Esophagus muscularis mucosa (tissue), 4 donors: ENCODE measurements at places on chromosomes 12 and 14. TPM values are rescaled to one million over a fixed set of nuclear protein-coding genes. Genes with fewer than 3 reads are reported as not detected.
A peak's percentile ranks its signal among the peaks of the same experiment; 100 is the strongest.

Gene TNS2
- 199 TPM for total RNA-seq

Gene LHX5
- total RNA-seq = not detected

Gene KRT77
- not detected for total RNA-seq

Gene DACT1
- 10.4 TPM for total RNA-seq

Gene MIP
- total RNA-seq = not detected

Gene PAX9
- total RNA-seq = 2.1 TPM

Gene SLC25A47
- not detected for total RNA-seq

Gene FZD10
- 1.5 TPM for total RNA-seq

Gene ANKRD33
- not detected for total RNA-seq

Gene ABCC9
- total RNA-seq = 44.1 TPM

Gene PIK3C2G
- 1.2 TPM for total RNA-seq

Gene TSPAN19
- total RNA-seq = not detected

Gene LGALS3
- 286 TPM for total RNA-seq

- DNase-seq = peak; percentile 75
These were observed 49.8 kb downstream of the CKAP4 start for GRCh38 chr12:106197906-106198623.

GRCh38 chr12:59182191-59182590, 261.9 kb upstream of the LRIG3 start:
- no peak for DNase-seq

DNA sequence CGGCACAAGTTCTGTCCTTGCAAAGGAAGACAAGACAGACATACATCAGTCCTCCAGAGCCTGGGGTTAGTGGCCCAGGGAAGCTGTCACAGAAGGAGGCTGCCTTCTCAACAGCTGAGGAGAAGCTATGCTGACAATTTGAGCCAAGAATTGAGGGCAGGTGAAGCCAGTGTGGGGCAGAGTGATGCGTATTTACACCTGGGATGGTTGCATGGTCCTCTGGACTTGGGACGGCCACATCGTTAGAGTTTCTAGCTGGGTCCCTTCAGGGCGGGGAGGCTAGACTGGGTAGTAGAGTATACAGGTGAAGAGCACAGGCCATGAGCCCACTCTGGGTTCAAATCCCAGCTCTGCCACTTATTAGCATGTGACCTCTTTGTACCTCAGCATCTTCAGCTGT, 16.5 kb downstream of the KRT85 start:
- no peak for DNase-seq

DNA sequence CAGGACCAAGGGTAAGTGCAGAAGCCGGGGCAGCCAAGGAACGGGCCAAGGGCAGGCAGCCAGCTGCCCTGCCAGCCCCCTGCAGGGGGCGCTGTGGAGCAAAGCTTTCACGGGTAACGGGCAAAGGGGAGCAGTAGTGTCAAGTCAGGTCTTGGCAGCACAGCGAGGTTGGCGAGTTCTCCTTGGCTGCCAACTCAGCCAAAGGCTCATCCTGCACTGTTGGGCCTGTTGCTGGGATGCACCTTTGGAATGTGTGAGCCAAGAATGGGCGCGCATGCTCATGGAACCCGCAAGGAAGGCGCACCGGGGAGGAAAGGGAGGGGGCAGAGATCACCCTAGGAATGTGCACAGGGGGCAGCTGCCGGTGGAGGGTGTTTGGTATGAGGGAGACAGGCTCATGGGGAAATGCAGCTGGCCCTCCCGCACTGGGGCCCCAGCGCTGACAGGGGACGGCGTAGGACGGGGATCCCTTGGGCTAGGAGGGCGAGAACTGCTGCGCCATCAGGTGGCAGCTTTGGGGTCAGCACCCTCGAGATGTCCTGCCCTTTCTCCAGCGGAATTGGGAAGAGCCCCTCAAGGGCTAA, 138.0 kb downstream of the ASCL4 start:
- peak; percentile 89 for DNase-seq

DNA sequence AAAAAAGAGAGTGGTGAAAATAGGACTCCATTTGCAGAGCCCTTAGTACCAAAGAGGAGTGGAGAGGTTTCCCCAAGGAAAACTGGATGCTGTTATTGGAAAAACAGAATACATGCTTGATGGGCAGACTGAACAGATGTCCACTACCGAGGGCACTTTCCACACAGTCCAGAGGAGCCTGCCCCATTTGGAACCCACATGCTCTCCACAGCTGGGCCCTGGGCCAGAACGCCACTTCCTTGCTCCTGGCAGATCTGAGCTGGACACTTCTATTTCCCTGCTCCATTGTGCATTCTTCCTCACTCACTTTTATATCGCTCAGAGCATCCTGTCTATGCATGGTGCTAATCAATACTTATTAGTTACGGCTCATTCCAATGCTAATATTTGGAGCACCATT, 249.9 kb downstream of the SLC15A4 start:
- no peak for DNase-seq

DNA sequence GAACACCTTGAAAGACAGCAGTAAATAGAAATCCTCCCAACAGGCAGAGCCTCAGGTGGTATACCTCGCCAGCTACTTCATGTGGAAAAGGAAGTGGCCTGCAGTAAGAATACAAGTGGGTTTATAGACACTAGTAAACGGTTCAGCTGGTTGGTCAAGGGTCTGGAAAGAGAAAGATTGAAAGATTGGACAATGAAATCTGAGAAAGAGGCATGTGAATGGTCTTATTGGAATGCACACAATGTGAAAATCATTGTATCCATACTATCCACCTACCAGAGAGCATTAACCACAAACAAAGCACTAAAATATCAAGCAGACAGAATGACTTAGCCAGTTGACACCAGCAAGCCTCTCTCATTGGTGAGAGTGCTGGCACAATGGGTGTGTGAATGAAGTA, 98.2 kb downstream of the SSPN start:
- no peak for DNase-seq

- no peak for DNase-seq
These were observed 132.8 kb upstream of the LGR5 start for GRCh38 chr12:71306808-71307207.

GRCh38 chr14:100409651-100410050, 86.5 kb downstream of the SLC25A47 start:
- DNase-seq = no peak

DNA sequence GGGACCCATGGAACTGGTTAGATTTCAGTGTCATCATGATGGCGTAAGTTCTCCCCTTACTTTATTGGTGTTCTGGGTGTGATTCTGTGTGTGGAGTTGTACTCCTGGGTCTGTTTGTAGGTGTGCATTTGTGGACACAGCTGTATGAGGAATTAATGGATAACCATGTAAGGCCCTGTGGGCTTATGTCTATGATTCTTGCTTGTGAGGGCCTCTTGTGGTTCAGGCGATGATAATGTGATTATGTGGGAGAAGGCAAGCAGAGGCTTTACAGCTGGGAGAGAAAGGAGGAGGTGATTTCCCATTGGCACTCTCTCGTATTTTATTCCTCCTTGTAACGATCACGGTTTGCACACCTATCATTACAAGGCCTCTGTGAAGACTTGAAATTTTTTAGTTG, 96.1 kb downstream of the SCN8A start:
- DNase-seq = no peak

DNA sequence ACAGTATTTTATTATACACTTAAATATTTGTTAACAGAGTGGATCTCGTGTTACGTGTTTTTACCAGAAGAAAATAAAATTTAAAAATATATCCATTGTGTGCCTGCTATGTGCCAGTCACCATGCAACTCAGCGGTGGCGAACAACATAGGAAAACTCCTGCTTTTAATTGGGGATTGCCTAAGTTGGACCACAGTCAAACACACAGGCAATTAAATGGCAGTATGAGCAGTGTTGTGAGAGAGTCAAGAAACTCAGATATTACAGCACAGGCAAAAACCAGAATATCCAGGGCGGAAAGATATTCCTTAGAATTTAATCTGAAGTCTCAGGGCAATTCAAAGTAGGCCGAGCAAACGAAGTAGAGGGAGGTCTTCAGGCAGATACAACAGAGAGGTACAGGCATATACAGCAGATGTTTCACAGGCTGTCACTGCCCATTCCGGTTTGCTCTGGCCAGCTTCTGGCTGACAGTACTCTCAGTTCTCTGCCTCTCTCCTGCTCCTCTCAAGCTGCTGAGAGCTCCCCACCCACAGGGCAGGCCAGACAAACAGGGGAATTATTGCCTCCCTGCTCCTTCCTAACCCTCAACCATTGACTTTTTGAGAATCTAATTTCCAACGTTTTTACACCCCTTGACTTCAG, 540.2 kb upstream of the TMEM132C start:
- DNase-seq = no peak

DNA sequence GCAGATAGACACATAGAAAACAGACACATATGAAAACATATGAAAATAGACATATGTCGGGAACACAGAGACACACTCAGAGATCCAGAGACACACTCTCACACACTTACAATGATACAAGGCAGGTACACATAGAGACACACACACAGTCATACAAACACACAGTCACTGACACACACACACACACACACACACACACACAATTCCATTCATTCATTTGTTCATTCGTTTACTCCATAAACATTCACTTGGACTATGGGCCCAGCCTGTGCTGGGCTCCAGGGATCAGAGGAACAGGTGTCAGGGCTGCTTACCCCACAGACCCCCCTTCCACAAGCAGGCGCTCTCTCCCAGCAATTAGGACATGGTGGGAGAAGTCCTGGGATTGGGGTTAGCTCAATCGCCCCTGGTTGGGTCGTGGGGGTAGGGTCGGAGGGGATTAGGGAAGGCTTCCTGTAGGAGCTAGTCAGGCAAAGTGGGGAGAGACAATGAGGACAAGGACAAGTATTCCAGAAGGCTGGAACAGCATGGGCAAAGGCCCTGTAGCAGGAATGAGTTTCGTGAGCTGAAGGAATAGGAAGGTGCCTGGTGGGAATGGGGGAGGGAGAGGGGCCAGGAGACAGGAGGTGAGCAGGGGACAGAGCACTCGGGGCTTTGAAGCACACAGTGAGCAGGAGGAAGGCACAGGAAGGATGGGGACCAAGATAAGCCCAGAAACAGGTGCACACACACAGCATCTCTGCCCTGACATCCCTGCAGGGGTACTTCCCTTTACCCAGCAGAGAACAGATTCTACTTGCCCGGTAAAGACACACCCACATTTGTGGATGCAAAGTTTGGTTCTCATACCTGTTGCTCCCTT, 6.5 kb downstream of the RASAL1 start:
- no peak for DNase-seq

- no peak for DNase-seq
These were observed 49.3 kb downstream of the DDHD1 start for GRCh38 chr14:53103636-53104340.

GRCh38 chr12:4569261-4569660, 7.3 kb downstream of the DYRK4 start:
- DNase-seq = peak; percentile 17

- no peak for DNase-seq
These were observed 5.0 kb upstream of the CD4 start for GRCh38 chr12:6784296-6784695.

DNA sequence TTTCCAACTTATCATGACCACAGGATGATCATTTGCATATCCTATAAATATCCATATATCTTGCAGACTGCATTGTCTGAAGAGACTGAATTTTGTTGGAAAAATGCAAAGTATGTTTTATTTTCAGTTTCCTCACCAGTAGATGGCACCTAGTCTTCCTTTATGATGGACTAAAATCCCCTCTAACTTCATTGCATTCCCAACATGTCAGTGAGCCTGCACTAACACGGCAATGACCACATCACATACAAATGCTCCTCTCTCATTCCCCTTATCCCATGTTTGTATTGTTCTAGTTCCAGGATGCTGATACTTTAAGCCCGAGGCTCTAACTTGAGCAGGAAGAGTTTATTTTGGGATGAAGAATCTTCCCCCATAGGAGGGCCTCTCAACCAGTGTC, 24.7 kb upstream of the MYBPC1 start:
- no peak for DNase-seq

DNA sequence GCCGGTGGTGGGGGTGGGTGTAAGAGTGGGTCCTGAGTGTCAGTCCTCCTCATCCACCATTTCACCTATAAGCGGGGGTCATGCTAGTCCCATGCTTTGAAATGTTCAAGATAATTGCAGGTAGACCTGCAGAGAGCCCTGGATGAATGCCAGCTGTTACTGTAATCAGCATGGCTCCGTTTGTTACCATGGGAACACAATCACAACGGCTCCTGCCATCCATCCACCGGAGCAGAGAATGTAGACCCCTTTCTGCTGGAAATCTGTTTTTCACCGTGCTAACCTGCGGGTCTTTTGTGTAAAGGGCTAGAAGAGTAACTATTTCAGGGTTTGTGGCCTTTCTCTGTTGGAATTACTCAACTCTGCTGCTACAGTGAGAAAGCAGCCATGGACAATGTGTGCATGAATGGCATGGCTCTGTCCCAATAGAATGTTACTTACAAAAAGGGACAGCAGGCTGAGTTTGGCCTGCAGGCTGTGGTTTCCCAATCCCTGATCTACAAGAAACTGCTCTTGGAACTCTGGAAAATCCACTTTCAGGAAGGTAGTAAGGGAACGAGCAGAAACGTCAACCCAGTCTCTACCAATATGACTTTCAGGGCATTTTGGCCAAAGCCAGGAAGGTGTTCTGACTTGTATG, 36.1 kb downstream of the KCTD10 start:
- DNase-seq = no peak

- DNase-seq = no peak
These were observed 89.0 kb downstream of the AKAP6 start for GRCh38 chr14:32417956-32418552.
